ENCODE measurements at places on chromosomes 5 and 9.

DNA sequence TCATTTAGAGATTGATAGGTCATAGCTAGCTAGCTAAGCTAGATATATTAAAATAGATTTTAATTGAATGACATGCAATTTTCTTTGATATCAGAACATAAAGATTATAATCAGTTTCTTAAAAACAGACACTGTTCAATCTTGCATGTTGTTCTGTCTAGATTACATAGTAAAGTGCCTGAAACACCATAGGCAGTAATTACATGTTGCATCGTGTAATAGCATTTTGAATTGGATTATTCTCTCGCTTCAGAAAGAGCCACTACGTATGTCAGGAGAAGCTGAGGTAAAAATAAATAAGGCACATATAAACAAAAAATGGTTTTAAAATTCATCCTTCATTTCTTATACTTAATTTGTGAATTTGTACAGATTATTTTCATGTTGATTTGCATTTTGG is 148.0 kb upstream of the CDH12 start:
- DNase-seq: no peak

DNA sequence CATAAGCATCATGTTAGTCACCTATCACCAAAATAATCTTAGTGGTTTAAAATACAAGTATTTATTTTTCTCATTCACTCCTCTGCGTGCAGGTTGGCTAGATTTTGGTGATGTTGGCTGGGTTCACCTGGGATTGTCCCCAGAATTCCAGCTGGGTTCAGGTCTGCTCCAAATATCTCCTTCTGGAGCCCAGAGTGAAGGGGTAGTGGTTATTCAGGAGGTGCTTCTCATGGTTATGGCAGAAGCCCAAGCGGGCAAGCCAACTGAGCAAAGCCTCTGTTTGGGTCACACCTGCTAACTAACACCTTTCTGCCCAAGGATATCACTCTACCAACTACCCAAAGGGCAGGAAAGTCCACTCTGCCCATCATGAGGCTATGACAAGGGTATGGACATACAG is 4.7 kb upstream of the SLC25A46 start:
- DNase-seq: no peak

GRCh38 chr9:132348676-132349075 is 6.1 kb downstream of the SETX start:
- DNase-seq: no peak

DNA sequence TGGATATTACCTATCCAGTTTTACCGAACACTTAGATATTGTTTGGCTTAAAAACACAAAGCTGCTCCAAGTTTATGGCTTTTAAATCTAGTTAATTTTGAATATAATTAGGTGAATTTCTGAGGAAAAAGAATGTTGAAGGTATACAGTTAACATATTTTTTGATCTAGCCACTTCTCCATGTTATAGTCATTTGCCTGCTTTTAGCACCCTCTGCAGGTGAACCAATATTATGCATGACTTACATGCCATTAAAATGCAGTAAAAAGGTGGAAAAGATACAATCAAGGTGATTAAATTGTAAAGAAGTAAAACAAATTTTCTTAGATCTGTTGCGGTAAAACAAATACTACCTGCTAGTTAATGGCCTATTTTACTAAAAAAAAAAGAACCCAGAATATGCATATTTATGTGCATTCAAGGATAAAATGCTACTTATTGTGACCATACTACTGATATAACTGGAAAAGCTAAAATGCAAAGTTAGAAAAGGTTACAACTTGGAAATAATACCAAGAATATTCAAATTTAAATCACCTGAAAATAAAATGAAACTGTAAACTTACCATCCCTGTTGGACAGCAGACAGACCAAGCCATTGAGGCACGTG is 132.1 kb downstream of the AP3B1 start:
- peak; percentile 28 for DNase-seq

- no peak for DNase-seq
These were observed 84.2 kb upstream of the SPRY4 start for GRCh38 chr5:142408981-142409481.

DNA sequence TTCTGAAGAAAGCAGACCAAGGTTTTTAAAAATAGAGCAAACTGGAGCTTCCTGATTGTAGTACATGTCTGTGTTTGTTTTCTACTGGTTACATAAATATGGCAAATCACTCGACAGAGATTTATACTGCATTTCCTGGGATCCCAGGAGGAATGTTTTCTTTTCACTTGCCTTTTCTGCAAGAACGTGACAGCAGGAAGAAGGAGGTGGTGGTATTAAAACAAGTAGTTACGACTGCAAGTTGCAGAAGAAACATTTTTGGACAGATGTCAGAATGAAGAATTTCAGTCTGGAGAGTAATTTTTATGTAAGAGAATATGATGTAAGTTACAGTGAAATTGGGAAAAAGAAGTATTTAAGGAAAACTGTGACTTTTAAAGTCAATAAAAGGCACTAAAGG is 253.7 kb upstream of the NFIL3 start:
- DNase-seq: peak; percentile 29

- no peak for DNase-seq
These were observed 91.8 kb upstream of the TBCA start for GRCh38 chr5:77867914-77868313.

- peak; percentile 79 for DNase-seq
These were observed 291.2 kb downstream of the CWC27 start for GRCh38 chr5:65059681-65060598.

- peak; percentile 20 for DNase-seq
These were observed 31.3 kb downstream of the CPEB4 start for GRCh38 chr5:173919443-173919842.
